Stimulated activated CD8-positive, alpha-beta memory T cell treated with anti-CD3 and anti-CD28 coated beads, Interleukin-7, amount 100 ng/mL, for 1 hour (primary cell): ENCODE measurements at places on chromosomes 12 and 14.

- DNase-seq = no peak
Measured at GRCh38 chr14:105107781-105108515, 42.7 kb upstream of the GPR132 start.

- DNase-seq = no peak
Measured at GRCh38 chr12:48765753-48766162, 23.1 kb downstream of the ADCY6 start.

GRCh38 chr12:97305651-97306050, 157.0 kb upstream of the RMST start:
- DNase-seq = no peak

- DNase-seq = no peak
Measured at GRCh38 chr14:68589447-68590200, 203.2 kb downstream of the ZFP36L1 start.

DNA sequence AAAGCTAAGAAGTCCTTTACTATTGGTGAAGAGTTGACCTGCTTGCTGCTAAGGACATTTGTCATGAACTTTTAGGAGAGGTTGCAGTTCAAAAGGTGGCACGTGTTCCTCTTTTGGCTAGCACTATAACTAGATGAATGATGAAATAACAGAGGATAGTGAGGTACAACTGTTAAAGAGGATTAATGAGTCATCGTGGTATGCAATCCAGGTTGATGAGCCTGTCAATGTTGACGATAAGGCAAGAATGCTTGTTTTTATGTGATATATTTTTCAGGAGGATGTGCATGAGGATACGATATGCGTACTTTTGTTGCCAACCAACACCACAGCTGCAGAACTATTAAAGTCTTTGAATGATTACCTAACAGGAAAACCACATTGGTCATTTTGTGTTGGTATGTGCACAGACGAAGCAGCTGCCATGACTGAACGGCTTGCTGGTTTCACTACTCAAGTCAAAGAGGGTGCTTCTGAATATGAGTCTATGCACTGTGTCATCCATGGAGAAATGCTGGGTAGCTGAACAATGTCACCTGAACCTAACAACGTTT, 10.6 kb downstream of the CEP128 start:
- DNase-seq = no peak

GRCh38 chr14:37508503-37508902, 86.5 kb downstream of the FOXA1 start:
- DNase-seq = no peak

- DNase-seq = no peak
Measured at GRCh38 chr12:103848143-103848542, 7.1 kb upstream of the NT5DC3 start.

DNA sequence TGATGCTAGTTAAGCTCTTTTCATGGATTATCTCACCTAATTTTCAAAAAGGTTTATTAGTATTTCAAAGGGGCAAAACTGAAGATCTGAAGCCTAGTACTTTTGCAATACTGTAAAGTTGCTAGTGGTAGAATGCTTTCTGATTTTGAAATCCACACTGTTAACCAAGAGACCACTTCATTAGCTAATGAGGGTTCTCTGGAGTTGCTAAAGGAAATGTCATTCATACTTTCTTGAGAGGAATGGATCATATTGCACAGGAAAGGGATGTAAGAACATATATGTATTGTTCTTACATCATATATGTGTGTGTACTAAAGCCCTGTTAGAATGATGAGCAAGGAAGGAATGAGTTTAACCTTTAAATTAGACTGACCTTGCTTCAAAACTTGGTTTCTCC, 39.0 kb upstream of the LDHB start:
- DNase-seq = no peak

- DNase-seq = no peak
Measured at GRCh38 chr12:81942594-81942993, 183.4 kb upstream of the PPFIA2 start.

- no peak for DNase-seq
Measured at GRCh38 chr12:64007853-64008252, 163.4 kb downstream of the SRGAP1 start.

GRCh38 chr14:20143911-20144310, 5.3 kb downstream of the OR4N5 start:
- DNase-seq = no peak

- DNase-seq = no peak
Measured at GRCh38 chr12:116529048-116529447, 30.1 kb upstream of the MAP1LC3B2 start.

- DNase-seq = no peak
Measured at GRCh38 chr14:33052943-33053342, 114.3 kb downstream of the NPAS3 start.

DNA sequence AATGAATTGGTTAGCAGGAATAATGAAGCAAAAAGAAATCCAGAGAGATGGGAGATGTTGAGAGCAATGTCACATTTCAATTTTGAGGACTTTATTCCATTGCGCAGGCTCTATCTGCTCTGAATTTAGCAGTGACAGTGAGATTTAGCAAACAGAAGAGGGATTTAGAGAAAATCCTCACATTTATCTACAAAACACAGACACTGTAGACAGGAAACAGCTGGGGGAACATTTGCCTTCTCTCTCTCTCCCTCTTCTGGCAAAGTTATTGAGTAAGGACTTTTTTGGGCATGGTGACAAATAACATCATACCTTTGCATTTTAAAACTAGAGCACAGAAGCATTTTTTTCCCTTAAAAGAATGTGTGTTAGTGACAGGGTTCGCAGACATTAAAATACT, at the start of gene IGF1:
Gene IGF1 (minus strand): TSS at position 158 of the 400 bp plus-strand sequence. CDS start 182 bp downstream, outside the sequence.
- no peak for DNase-seq
